Amniotic stem cell (primary cell): ENCODE measurements at places on chromosomes 12 and 14.

DNA sequence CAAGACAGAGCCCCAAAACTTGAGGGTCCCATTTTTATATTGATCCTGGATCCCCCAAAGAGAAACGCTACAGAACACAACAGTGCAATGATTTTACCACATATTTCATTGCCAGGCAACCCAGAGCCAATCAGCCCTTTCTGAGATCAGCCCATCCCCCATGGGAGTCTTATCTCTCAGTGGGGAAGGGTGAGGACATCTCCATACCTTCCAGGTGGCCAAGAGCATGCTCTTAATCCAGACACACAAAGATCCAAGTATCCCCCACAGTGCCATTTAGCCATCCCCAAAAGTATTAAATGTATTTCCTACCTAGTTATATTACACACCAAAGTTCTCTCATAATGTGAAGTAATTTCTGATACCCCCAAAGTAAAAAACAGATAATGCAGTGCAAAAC, 62.6 kb upstream of the AMN start:
- DNase-seq: no peak

DNA sequence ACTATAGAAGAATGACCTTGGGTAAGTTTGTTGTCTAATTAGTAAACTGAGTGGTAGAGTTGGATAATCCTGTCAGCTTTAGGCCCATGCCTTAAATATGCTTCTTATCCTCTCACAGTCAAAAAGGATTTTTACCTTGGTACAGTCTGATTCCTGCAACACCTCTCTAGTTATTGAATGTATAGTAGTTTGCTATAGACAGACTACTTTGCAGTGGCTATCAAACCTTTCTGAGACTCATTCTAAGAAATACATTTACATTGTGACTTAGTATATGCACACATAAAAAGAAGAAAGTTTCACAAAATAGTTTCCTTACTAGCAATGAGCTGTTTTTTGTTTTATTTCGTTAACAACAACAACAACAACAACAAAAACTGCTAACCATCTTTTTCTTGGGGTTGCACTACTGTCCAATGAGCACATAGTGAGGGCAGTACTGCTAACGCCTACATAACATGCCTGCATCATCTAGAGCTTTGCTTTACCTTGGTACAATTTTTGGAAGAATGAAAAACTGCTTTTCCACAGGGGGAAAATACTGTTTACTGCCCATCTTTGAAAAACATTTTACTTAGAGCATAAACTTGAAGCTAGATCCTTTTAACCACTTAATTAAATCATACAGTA, 28.5 kb downstream of the WNK1 start:
- DNase-seq: no peak

DNA sequence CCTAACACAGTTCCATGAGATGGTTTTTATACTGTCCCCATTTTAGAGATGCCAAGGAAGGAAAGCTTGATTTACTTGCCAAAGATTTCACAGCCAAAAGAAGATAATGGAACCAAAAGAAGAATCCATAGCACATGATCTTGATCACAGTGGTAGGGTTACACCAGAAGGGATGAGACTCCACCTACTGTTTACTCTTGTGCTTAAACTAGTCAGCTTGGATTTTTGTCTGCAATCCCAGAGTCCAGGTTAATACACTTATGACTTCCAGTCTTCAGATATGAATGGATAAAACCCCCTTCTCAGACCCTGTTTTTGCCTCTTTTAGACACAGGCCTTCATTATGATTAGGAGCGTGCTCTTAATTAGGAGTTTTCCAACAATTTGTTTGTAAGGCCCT, 454.2 kb downstream of the AEBP2 start:
- no peak for DNase-seq

GRCh38 chr12:7781274-7781673, 7.9 kb upstream of the NANOG start:
- DNase-seq: no peak

GRCh38 chr12:43038991-43039390, 449.4 kb upstream of the PRICKLE1 start:
- DNase-seq: no peak

DNA sequence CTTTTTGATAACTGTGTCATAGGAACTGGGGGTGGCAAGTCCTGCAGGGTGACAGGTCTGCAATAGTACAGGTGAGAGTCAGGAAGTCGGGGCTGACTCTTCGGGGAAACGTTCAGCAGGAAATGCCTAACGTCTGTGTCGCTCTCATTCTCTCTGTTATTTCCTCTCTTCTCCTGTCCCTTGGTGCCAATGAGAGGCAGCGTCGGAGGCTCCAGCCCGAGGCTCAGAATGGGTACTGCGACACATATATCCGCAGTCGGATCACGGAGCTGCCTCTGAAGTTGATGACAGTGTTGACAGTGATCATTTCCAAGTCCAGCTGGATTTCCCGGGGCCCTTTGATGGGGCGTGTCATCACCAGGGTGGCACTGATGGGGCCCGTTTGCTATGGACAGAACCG, 2.7 kb upstream of the TC2N start:
- DNase-seq: no peak

DNA sequence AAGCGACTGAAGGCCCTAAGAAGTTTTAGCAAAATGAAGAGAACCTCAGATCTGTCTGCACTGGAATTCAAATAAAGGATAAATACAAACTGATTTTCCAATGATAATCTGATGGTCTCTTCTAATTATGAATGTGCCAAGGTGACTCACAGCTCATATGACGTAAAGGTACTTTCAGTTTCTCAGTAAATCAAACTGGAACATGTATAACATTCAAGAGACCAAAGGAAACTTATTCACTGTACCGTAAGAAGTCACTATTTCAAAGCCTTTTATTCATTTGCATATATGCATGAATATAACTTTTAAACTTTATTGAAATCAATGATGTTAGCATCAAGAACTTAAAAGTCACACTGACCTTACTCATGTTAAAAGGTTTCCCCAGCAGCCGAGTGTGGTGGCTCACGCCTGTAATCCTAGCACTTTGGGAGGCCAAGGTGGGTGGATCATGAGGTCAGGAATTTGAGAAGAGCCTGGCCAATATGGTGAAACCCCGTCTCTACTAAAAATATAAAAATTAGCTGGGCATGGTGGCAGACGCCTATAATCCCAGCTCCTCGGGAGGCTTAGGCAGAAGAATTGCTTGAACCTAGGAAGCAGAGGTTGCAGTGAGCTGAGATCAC, 52.2 kb downstream of the ATXN2 start:
- DNase-seq: no peak

DNA sequence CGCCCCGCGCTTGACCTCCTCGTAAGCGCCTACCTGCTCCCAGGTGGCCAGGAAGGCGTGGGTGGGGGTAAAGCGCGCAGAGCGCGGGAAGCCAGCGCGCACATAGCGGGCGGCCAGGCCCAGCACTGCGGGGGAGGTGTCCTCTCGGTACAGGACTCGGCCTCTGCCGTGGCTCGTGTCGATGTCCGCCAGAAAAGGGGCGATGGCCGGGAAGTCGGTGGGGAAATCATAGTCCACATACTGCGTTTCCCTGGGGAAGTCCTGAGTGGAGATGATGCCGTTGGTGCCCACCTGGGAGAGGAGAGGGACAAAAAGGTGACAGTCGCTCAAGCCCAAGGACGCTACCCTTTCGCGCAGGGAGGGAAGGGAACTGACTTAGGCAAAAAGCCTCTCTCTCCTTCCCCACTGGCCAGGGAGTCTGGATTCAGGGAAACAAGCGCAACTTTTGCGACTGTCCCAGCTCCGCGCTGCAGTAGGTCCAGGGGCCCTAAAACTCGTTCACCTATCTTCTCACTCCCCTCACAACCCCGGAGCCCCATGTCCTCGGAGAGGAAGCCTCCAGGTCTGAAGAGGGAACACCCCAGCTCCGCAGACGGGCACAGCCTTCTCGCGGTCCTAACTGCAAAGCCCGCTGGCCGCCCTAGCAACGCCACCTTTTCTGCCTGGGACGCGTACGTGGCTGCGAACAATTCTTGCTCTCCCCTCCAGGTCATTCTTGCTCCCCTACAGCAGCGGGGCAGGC, 815 bp downstream of the NID2 start:
- no peak for DNase-seq

GRCh38 chr14:49875640-49876198, 17.2 kb upstream of the ARF6 start:
- no peak for DNase-seq

DNA sequence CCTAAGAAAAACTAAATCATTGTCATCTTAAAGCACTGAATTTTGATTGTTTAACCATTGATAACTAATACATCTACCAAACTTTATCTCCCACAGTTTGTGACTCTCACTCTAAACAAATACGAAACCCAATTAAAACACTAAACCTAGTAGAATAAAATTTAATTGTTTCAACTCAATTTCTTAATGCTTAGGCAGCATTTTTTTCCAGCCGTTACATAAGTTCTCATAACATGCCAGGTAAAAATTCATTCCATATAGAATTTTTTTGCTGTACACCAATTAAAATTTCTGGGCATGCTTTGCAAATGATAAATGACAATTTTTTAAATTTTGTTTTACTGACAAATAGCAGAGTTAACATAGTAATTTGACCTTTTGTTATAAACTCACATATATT, 658.2 kb upstream of the FLRT2 start:
- no peak for DNase-seq

- no peak for DNase-seq
Observed at GRCh38 chr14:99595034-99595433, 9.0 kb downstream of the CCDC85C start.

- no peak for DNase-seq
Observed at GRCh38 chr12:65300679-65301349, 22.3 kb downstream of the MSRB3 start.

- DNase-seq: no peak
Observed at GRCh38 chr12:121132601-121133481, at the start of gene P2RX7. P2RX7 (plus strand) TSS chr12:121132876; CDS start chr12:121132971, 95 bp downstream.

DNA sequence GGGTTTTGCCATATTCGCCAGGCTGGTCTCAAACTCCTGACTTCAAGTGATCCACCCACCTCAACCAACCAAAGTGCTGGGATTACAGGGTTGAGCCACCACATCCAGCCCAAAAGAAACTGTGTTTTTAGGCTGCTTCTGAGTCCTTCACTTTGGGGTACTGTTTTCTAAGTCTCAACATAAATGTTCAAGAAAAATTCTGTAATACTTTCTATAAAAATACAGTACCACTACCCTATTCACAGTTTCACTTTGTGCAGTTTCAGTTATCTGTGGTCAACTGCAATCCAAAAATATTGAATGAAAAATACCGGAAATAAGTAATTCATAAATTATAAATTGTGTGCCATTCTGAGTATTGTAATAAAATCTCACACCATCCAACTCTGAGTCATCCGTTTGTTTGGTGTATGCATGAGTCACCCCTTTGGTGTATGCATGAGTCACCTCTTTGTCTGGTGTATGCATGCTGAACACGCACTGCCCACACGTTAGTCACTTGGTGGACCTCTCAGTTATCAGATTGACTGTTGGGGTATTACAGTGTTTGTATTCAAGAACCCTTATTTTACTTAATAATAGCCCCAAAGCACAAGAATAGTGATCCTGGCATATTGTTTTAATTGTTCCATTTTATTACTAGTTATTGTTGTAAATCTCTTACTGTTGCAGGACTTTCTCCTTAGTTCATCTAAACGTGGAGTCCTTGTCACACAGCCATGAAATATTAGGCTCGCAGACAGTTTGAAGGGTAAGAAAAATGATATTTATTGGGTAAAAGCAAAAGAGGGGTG, 190.2 kb downstream of the FSCB start:
- no peak for DNase-seq

GRCh38 chr14:24254630-24255392, 8.2 kb downstream of the TGM1 start:
- DNase-seq: no peak

- DNase-seq: no peak
Observed at GRCh38 chr12:117361347-117361751, at the start of gene NOS1. NOS1 (minus strand) TSS chr12:117361626; CDS start chr12:117331069, 30,557 bp downstream.

- no peak for DNase-seq
Observed at GRCh38 chr12:31016057-31016456, 57.6 kb upstream of the DDX11 start.

DNA sequence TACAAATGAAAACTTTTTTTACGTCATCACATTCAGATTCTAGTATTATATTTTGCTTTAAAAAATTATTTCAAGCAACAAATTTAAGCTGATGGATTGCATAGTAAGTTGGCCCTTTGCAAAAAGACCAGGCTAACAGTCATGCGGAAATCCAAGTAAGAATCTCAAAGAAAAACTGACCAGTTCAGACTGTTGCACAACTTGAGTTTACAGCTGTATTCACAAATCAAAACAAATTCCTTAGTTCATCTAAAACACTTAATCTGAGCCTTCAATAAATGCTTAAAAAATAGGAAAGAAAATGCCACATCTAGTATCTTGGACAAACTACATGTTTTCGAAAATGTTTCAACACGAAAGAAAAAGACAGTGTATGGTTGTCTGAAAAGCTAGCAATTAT, 847 bp downstream of the CCDC59 start:
- DNase-seq: no peak
